Activated T-helper 2 cell treated with anti-CD3 and anti-CD28 coated beads, Interferon-gamma antibody, Interleukin-2, Interleukin-4, amounts not matched to agents 10 μg/mL and 5 μg/mL and 100 μg/mL, durations not matched to agents 14 hours and 24 hours and 36 hours (primary cell): ENCODE measurements at places on chromosomes 1 and 21.

DNA sequence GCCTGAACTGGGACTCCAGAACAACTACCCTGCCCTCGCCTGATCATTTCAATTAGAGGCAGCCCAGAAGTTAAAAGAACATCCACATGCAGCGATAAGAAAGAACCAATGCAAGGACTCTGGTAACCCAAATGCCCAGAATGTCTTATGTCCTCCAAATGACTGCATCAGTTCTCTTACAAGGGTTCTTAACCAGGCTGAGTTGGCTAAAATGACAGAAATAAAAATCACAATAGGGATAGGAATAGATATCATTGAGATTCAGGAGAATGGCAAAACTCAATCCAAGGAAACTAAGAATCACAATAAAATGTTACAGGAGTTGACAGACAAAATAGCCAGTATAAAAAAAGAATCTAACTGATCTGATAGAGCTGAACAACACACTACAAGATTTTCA, 80.1 kb upstream of the PTGFR start:
- no peaks in the 10 kb centered on the region for H3K27me3 ChIP-seq
- H3K27ac ChIP-seq, result no peak overlapping the region
- no peak overlapping the region for H3K4me3 ChIP-seq
- DNase-seq, result no peak
- no peaks in the 10 kb centered on the region for H3K36me3 ChIP-seq
- no peaks in the 10 kb centered on the region for H3K4me1 ChIP-seq

DNA sequence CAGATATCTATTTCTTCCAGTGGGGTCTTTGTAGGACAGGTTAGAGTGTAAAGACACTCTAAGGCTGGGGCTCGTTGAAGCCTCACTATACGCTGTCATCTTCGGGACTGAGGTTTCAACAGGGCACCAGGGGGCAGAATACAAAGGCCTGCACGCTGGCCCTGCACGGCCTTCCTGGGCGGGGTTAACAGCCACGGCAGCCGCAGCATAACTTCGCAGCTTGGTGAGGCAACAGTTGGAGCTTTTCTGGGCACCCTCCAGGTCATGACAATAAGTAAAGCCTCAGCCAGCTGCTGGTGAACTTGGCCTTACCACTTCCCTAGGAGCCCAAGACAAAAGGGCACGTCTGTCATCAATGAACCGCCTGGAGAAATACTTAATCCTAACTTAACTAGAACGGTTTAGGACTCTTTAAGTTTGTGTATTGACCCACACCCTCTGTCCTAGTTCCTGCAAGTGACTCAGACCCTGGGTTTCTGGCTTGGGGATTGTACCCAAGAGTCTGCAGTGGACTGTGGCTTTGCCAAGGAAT, 2.3 kb upstream of the RUNX1 start:
- DNase-seq, result peak; percentile 81
- peaks cover 21% of the 10 kb centered on the region for H3K36me3 ChIP-seq
- no peaks in the 10 kb centered on the region for H3K27me3 ChIP-seq

DNA sequence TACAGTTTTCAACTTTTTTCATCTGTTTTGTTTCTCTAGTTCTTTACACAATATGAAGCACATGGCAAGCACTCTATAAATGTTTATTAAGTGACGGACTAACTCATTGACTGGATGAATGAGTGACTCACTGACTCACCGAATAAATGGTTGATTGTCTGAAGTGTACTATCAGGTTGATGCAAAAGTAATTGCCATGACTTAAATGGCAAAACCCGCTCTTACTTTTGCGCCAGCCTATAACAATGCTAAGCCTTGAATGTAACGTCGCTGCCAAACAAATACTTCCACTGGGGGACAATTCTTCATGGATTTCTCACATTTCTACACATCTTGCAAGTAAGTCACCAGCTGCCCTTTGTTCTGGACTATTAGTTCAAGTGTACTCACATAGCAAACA, 109.0 kb upstream of the KCTD3 start:
- no peaks in the 10 kb centered on the region for H3K27me3 ChIP-seq
- no peaks in the 10 kb centered on the region for H3K4me1 ChIP-seq
- no peak for DNase-seq
- H3K27ac ChIP-seq, result no peak overlapping the region
- H3K4me3 ChIP-seq, result no peak overlapping the region

GRCh38 chr1:232943679-232944252, 6.6 kb upstream of the NTPCR start:
- no peak for DNase-seq
- peaks cover 23% of the 10 kb centered on the region for H3K4me1 ChIP-seq
- H3K4me3 ChIP-seq, result no peak overlapping the region
- H3K27me3 ChIP-seq, result no peaks in the 10 kb centered on the region

DNA sequence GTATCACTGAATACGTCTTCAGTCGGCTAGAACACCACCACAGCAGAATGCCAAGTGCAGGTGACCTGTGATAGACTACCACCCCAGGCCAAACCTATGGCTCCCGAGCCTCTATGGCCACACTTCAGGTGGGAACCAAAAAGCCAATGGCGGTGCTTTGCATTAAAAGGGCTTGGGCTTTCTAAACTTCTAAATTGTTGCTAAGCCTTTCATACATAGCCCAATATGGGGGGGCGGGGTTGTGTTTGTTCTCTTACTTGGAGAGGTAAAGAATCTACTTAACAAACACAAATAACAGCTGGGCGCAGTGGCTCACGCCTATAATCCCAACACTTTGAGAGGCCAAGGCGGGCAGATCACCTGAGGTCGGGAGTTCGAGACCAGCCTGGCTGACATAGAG, 19.7 kb downstream of the USP48 start:
- DNase-seq, result no peak
- peak overlapping the region; percentile 55 for H3K27ac ChIP-seq
- peaks cover 13% of the 10 kb centered on the region for H3K36me3 ChIP-seq

- H3K27ac ChIP-seq, result no peak overlapping the region
- H3K36me3 ChIP-seq, result no peaks in the 10 kb centered on the region
- no peaks in the 10 kb centered on the region for H3K27me3 ChIP-seq
- H3K4me3 ChIP-seq, result no peak overlapping the region
Observed at GRCh38 chr1:3055051-3055450, 14.0 kb upstream of the PRDM16 start.

- H3K27me3 ChIP-seq, result peaks cover 77% of the 10 kb centered on the region
- H3K4me3 ChIP-seq, result no peak overlapping the region
Observed at GRCh38 chr21:38475519-38475918, 22.8 kb downstream of the ERG start.

GRCh38 chr1:170296642-170297041, 150.9 kb downstream of the NTMT2 start:
- no peak overlapping the region for H3K4me3 ChIP-seq
- DNase-seq, result no peak
- no peak overlapping the region for H3K27ac ChIP-seq
- no peaks in the 10 kb centered on the region for H3K27me3 ChIP-seq

- H3K27ac ChIP-seq, result no peak overlapping the region
- H3K4me1 ChIP-seq, result no peaks in the 10 kb centered on the region
- H3K4me3 ChIP-seq, result no peak overlapping the region
- no peaks in the 10 kb centered on the region for H3K36me3 ChIP-seq
- no peaks in the 10 kb centered on the region for H3K27me3 ChIP-seq
Observed at GRCh38 chr1:34713443-34713842, 41.4 kb upstream of the GJB5 start.

DNA sequence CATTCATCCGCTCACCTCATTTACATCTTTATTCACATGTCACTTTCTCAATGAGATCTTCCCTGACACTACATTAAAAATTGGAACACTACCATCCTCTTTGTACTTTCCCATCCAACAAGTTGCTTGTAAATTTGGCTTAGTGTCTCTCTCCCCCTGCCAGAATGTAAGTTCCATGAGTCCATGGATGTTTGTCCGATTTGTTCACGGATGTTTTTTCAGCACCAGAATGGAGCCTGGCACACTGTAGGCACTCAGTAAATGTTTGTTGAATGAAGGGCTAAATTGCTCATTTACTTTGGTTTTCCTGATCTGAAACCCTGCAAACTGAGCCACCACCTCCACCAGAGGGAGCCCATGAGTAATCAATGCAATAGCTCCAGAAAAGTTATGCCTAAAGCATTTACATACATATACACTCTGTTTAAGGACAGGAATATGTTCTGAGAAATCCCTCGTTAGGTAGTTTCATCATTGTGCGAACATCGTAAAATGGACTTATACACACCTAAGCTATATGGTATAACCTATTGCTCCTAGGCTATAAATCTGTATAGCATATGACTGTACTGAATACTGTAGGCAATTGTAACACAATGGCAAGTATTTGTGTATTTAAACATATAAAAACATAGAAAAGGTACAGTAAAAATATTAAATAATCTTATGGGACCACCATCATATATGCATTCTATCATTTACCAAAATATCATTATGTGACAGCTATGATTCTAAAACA, 2.8 kb upstream of the EYA3 start:
- peaks cover 28% of the 10 kb centered on the region for H3K27me3 ChIP-seq
- H3K4me3 ChIP-seq, result peak overlapping the region; percentile 51
- H3K27ac ChIP-seq, result no peak overlapping the region
- peaks cover 18% of the 10 kb centered on the region for H3K4me1 ChIP-seq
- no peaks in the 10 kb centered on the region for H3K36me3 ChIP-seq
- peak; percentile 69 for DNase-seq

DNA sequence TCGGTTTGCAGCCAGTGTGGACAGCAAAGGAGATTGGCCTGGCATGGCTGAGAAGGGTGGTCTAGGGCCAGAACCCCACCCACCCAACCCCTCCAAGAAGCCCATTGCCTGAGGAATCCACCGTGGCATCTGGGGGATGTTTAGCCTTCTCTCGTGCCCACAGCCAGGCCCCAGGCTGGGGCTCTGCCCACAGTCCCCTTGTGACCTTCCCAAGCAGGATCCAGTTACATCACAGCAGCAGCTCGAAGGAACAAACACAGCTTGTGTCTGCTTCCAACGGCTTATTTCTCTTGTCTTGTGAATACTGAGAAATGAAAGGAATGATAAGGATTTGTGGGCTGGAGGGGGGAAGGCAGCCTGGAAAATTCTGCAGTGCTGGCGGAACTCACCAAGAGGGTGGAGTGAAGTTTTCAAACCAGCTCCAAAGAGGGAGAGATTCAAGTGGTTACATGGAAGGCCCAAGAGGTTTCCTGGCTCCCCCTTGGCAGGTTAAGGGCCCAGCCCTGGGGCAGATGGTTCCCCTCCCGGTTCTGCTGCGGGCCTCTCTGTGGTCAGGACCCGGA, 61.6 kb downstream of the DHRS3 start:
- H3K4me1 ChIP-seq, result peaks cover 4% of the 10 kb centered on the region
- no peak overlapping the region for H3K4me3 ChIP-seq
- no peaks in the 10 kb centered on the region for H3K27me3 ChIP-seq
- no peak for DNase-seq
